ENCODE measurements at places on chromosomes 1 and 21. TPM values are rescaled to one million over a fixed set of nuclear protein-coding genes. Genes with fewer than 3 reads are reported as not detected.
A peak's percentile ranks its signal among the peaks of the same experiment; 100 is the strongest.

DNA sequence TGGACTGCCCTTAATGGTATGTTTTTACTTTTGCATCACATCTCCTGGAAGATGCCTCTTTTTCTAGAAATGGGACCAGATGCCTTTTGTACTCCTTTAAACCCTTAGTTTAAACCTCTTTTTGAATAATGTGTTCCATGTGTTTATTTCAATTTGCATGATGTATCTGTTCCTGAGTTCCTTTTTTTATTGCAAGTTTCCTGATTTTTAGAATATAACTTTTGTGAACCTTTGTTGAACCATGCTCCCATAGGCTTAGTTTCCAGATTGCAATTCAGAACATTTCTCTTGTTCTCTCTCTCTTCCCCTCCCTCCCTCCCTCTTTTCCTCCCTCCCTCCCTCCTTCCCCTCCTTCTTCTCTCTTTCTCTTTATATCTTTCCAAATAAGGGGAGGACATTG is 81.9 kb downstream of the RGL1 start:
- DNase-seq: no peak

DNA sequence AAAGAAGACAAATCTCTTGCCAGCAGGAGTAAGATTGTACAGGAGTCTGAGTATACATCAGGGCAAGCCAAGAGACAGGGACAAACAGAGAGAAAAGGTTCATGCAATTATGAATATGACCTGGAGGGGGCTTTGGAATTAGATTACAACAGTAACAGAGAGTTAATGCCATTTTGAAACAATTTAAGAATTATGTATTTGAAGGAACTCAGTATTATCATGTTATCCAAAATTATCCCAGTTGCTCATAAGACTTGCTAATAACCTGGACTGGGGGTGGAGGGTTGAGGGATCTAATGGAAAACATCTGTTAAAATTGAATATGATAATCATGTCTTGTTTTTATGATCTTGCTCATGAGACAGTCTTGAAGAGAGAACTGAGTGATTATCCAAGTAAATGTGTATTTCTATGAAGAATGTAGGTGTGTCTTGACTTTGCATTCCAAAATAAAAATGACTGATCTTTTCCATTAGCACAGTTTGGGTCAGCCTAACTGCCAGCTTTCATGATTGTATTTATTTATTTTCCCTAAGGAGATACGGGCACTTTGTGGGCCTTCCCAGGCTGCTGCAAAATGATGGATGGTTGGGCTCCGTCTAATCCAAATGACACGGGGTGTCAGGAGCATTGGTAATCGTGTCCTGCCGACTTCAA is 117.7 kb downstream of the ERG start:
- no peak for DNase-seq

AHDC1 gene
- 56.3 TPM for total RNA-seq

- DNase-seq: no peak
Observed at GRCh38 chr1:21629971-21630370, 39.2 kb downstream of the RAP1GAP start.

- no peak for DNase-seq
Observed at GRCh38 chr1:241518476-241519307, 863 bp downstream of the FH start.

TRIM33 gene
- 66.5 TPM for total RNA-seq

GRCh38 chr1:208265122-208265469 is 20.9 kb upstream of the PLXNA2 start:
- DNase-seq: no peak

- DNase-seq: no peak
Observed at GRCh38 chr1:202143011-202143767, 1.3 kb downstream of the ARL8A start.

DNA sequence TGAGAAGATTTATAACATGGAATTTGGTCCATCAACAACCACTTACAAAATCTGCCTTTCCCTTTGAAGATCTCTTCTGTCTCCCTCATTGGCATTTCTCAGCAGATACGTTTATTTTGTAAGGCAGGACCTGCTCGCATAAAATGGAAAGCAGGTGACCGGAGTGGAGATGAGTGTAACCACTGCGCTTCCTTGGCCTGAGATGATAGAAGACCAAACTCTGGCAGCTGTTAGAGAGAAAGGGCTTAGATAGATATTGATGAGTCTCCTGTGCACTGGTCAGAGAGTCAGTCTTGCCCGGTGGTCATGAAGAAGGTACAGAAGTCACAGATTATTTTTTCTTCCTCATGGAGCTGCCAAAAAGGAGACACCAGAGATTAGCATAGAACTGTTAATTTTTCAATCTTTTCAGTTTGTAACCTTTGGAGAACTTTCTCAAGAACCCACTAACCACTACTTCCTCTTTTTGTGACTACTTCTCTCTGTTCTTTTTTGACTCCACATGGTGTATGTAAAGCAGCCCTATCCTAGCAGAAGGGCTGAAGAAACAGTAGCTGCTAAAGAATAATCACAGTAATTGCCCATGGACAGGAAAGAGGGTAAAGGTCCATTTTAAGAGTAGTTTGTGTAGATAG is 47.6 kb downstream of the FCRL3 start:
- DNase-seq: no peak

DNA sequence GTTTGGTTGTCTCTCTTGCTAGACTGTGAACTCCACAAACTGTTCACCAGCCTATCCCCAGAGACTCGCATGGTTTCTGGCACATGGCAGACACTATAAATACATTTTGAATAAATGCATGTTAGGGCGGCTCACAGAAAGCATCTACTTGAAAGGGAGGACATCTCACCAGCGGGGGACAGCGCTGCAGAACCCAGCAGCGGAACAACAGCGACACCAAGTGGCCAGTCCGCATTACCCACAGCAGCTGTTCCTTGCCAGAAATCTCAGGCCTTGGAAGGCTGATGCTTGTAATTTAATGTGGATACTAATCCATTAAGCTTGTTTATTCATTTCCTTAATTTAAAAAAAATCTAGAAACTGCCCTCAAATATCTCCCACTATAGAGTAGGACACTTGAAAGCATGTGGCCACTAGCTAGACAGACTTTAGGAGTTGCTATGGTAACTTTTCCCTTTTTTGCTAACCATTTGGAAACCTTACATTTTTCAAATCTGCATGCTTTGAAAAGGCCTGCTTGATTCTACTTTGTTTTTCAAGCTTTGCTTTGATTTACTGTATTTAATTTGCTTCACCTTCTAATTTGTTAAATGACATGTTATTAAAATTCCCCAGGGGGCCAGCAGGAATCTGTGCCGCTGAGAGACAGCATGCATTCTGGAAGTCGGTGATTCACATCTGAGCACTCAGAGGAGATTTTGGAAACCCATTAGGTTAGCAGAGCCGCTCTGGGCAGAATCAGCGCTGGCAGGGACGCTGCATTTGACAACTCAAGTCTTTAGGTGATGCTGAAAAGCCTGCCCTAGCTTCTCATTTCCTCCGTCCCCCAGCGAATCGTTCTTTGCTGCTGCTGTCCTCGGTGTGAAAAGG is 63.5 kb upstream of the SSX2IP start:
- peak; percentile 70 for DNase-seq

GRCh38 chr1:214970016-214970415 is 112.5 kb upstream of the KCNK2 start:
- DNase-seq: no peak
